ENCODE measurements at places on chromosomes 13 and 19.
A peak's percentile ranks its signal among the peaks of the same experiment; 100 is the strongest.

- ATAC-seq: peak; percentile 95
Observed at GRCh38 chr13:44331912-44332851, 41.4 kb upstream of the SERP2 start.

- no peak for ATAC-seq
Observed at GRCh38 chr13:50290186-50290585, 274.9 kb downstream of the KCNRG start.

DNA sequence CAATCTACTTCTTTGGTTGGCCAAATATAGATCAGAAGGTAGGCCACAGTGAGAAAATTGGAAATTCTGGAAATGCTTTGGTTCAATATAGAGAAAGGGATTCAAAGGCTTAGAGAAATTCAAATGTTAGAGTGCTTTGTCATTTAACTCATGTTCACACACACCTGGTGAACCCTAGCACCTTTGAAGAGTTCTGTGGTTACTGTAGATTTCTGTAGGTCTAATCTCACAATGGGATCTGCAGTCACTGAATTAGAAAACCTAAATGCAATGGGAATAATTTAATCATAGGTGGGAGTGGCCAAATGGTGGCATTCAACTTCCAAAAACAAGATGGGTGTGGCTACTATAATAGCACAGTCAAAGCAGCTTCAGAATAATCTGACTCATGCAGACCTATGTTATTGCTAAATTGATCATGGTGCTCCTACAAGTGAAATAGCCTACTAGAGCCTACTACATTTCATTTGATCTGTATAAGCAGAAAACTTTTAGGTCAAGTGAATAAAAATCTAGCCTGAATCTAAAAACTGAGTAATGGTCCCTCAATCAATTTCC is 1152.9 kb downstream of the PCDH9 start:
- no peak for ATAC-seq

GRCh38 chr13:53041968-53042516 is 13.4 kb downstream of the OLFM4 start:
- no peak for ATAC-seq

GRCh38 chr13:48483575-48483974 is 49.3 kb downstream of the RCBTB2 start:
- no peak for ATAC-seq

DNA sequence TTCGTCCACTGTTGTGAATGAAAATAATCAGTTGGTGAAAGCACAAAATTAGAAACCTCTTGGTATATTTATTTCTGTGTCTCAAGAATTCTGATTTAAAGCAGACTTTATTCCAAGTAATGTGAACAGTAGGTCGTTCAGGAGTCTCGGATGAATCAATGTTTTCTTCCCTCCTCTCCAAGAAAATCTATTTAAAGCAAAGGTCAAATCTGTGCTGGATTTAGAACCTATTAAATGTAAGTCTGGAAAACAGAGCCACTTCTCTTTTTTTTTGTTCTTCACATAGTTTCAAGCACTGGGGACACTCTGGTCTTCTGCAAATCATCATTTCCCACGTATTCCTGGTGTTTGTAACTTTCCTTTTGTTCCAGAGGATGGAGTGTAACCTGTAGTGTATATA is 312.7 kb downstream of the ATP8A2 start:
- ATAC-seq: no peak

DNA sequence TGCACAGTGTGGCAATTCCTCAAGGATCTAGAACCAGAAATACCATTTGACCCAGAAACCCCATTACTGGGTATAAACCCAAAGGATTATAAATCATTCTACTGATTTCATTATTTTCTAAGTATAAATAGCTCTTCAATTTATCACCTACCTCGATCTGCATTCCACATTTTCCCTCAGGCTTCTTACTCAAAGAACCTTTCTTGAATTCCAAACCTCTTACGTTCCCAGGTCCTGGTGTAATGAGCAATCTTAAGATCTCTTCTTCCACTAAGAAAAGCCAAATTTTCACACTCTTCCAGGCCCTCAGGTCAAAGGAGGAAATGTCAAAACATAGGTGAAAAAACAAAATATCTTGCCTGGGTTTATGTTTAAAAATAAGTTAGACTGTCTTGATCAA is 237.3 kb upstream of the GPC6 start:
- ATAC-seq: no peak

DNA sequence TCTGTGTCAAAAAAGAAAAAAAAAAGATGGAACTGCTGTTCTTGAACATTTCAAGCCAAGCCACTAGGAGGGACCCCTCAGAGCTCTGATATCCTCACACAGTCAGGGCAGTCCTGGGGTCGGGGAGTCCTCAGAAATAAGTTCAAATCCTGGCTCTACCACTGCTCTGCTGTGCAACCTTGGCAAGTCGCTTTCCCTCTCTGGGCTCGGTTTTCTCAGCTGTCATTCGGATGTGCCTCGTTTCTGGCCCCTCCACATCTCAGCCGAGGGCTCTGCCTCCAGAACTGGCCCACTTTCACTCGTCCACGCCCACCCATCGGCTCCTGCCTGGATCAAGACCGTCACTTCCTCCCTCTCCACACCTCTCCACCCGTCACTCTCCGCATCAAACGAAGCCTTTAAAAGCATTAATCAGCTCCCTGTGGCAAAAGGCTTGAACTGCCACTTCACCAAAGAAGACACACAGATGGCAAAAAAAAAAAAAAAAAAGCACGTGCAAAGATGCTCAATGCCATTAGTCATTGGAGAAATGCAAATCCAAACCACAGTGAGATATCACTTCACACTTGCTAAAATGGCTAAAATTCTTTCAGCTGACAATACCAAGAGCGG is 7.4 kb upstream of the ZNRF4 start:
- no peak for ATAC-seq

GRCh38 chr13:70107125-70107497 is 515 bp upstream of the ATXN8OS start:
- ATAC-seq: no peak

DNA sequence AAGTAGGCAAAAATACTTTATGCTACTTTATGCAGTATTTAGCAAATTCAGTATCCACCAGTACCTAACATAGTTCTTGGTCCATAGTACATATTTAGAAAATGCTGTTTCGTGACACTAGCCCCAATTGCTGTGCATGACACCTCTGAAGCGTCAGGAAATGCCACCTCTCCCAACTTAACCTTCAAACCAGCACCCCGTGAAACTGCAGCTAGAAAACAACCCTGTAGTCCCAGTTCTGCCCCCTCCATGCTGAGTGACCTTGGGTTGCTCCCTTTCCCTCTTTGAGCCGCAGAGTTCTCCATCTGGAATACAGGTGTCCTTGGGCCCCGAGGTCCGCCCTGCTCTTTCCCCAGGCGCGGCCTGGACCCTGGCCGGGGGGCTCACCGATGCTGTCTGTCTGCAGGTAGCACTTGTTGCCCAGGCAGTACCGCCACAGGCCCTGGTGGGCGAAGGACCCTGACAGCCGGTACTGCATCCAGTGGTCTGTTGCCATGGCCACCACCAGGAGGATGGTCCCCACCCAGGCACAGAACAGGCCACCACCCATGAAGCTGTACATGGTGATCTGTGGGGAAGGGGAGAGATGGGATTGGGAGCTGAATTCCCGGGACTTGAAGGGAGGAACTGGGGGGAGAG is 773 bp downstream of the LIM2 start:
- no peak for ATAC-seq

DNA sequence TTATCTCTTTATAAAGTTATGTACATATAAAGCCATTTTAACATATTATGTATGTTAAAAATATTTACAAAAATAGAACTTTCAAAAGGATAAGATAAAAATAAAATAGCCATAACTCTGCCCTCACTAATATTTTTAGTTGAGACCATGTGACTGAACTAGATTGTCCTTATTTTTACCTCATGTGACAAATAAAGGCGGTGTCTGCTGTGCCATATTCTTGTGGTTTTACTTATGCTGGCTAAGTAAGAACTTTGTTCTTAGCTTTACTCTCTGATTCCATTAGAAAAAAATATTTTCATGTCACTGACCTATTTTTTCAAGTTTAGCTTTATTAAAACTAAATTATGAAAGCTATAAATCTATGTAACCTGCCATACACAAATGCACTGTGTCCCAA is 135.6 kb upstream of the TSC22D1 start:
- peak; percentile 6 for ATAC-seq

DNA sequence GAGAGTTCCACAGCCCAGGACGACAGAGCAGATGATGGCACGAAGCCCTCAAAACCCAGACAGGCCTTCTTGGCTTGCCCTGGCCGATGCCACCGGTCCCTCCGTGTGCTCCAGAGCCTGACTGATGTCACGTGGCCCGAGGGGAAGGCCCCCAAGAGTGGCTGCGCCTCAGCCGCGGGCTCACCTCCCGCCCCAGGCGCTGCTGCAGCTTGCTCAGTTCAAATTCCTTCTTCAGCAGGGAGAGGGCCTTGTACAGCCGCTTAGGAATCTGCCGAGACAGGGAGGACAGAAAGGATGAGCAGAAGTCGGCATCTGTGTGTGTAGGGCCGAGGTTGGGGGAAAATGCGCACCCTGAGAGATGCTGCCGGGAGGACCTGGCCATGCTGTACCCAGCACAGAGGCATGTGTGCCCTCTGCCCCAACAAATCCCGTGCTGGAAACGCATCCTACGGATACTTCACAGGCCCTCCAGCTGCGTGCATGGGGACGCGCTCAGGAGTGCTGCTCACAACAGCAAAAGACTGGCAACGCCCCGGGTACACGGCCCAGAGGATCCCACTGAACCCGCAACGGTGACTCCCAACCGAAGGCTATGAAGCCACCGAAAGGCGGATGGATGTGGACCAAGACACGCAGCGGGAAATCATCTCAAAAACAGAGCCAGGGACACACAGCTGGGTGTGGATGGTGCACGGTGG is 12.9 kb downstream of the LONP1 start:
- peak; percentile 3 for ATAC-seq

DNA sequence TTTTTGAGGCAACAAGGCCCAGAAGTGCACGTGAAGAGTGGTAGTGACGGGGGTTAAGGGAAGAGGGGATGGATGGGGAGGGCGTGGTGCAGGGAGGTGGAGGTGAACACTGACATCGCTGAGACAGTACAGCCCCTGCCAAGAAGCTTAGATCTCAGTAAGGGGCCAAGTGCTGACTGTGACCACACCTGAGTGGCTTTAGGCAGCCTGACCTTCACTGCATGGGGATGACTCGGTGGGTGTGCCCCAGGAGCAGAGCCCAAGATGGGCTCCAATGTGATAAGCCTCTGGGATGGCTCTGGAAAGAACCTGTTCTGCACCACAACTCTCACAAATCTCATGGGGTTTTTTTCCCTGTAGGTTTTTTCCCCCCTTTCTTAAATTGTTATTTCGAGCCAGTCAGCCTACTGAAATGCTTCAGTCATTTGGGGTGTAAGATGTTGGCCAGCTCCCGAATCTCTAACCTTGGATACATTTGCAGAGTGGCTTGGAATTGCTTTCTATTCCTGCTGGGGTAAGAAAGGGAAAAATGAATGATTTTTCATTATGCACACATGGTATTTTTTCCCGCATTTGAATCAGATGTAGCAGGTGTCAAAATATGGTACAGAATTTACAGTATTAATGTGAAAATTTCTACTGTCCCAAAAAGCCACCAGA is 165.0 kb downstream of the TM9SF2 start:
- ATAC-seq: no peak

- ATAC-seq: no peak
Observed at GRCh38 chr13:113146750-113147149, 11.7 kb upstream of the PROZ start.

DNA sequence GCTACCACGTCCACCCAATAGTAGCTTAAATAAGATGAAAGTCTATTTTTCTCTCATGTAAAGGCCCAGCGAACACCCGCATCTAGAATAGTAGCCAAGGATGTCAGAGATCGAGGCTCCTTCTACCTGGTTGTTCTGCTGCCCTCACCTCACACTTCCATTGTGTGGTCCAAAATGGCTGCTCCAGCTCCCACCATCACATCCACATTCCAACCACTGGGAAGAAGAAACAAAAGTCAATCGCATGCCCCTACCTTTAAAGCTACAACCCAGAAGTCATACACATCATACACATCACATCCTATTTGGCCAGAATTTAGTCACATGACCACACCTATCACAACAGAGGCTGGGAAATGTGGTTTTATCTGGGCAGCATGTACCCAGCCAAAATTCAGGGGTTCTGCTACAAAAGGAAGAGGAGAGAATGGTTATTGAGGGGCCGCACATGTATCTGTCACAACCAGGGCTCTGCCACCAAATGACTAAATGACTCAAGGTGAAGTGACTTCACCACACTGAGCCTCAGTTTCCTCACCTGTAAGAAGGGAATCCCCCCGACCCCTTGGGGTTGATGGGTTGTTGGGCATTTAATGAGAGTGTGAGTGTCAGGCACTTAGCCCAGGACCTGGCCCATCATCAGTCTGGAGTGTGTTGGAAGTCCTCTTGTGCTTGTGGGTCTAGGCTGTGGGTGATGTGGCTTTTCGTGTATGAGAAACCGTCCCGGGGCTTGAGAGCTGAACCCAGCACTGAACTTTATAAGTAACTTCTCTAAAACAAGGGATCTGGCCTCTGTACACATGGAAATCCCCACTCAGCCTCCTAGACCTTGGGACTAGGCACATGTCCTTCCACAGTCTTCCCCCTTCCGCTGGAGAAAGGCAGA is 10.2 kb upstream of the CBLC start:
- ATAC-seq: no peak

- ATAC-seq: no peak
Observed at GRCh38 chr19:30341611-30342201, 30.5 kb upstream of the ZNF536 start.

DNA sequence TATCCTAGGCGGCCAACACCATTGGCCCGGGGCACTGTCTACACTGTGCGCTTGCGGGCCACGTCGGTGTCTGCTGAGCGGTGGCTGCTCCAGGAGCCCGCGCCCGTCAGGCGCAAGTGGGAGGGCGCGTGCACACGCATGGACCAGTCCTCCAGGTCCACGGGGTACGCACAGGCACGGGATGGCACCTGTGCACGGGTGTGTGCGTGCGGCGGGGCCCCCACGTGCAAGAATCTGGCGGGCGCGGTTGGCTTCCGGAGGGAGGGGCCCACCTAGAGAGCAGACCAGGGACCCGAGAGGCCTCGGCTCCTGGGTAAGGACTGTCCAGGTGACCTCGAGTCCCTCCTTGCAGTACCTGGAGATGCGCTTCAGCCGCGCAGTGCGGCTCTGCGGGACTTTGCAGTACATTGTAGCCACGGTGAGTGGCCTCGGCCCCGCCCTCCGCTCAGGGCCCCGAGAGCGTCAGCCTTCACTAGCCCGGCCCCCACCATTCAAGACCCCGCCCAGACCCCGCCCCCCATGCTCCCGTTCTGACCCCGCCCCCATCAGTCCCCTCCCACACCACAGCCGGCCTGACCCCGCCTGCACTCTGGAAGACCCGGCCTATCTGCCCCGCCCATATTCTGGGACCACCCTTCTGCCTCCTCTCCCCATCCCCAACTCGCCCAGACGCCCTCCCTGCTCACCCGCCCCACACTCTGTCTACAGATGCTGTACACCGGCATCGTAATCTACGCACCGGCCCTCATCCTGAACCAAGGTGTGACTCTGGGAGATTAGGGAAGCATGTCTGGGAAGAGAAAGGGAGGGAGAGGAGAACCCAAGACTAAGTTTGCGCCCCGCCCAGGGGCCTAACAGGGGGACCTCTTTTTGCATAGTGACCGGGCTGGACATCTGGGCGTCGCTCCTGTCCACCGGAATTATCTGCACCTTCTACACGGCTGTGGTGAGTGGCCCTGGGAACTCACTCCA is 2.3 kb downstream of the SLC5A5 start:
- peak; percentile 65 for ATAC-seq

Data from motor neuron (in vitro differentiated cells).